Mesendoderm (in vitro differentiated cells): ENCODE measurements at places on chromosomes 3 and 15.

GRCh38 chr3:113552851-113553250 lies 20.5 kb downstream of the SIDT1 start:
- peak; percentile 16 for DNase-seq

DNA sequence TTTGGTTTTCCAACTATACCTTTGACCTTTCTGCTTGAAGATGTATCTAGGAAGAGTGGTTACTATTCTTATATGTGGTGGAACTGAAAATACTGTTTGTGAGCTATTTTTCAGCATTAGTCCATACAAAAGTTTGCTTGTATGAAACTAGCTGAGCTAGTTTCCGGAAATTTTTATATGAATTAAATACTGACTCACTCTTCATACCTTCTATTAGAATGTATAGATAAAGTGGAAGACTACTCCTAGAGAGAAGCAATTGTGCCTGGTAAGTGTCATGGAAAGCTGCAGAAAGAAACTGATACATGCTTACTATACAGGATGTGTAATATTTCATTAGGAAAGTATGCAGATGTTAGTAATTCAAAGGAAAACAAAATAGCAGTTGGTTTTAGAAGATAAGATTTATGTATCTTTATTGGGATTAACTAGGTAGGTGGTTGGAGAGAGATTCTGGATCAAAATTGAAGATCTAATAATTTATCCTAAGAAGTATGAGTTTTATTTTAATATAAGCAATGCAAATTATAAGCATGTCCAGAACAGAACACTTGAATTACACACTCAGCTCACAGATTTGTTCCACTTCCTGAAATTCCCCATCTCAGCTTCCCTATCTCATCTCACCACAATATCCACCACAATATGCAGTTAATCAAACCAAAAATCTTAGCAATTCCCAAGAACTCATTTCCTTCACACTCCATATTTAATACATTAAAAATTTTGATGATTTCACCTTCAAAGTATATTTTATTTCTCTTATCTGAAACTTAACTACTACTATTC lies 82.8 kb downstream of the BCHE start:
- no peak for DNase-seq

DNA sequence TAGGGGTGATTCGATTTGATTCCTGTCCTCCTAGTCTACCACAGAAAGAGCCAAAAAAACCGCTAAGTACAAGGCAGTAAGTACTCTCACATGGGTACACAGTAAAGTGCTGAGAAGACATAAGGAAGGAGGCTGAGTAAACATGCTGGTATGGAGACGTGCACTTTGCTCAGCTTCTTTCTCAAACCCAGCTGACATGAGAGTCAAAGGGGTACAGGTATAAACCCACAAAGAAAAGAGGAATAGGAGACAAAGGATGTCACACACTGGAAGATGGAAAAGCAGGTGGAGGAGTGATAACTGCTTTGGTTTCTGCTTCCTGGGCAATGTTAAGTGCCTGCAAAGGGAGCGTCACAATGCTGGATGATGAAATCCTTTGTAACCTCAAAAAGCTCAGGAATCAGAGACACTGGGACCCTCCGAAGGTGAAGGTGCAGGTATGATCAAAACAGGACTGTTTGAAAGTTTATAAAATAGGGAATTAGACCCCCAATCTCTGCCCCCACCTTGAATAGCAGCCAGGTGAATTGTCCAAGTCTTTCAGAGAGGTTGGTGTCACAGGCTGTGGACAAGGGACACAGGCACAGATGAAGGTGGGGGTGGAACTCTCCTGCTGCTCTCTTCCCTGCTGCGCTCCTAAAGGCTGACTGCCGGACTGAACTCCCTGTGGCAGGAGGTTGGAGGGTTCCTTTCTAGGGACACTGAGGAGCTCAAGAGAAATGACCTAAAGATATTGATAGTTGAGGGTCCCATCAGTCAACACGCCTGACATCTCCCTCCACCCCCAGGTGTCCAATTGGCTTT lies 101.8 kb downstream of the RAB11A start:
- peak; percentile 83 for DNase-seq

DNA sequence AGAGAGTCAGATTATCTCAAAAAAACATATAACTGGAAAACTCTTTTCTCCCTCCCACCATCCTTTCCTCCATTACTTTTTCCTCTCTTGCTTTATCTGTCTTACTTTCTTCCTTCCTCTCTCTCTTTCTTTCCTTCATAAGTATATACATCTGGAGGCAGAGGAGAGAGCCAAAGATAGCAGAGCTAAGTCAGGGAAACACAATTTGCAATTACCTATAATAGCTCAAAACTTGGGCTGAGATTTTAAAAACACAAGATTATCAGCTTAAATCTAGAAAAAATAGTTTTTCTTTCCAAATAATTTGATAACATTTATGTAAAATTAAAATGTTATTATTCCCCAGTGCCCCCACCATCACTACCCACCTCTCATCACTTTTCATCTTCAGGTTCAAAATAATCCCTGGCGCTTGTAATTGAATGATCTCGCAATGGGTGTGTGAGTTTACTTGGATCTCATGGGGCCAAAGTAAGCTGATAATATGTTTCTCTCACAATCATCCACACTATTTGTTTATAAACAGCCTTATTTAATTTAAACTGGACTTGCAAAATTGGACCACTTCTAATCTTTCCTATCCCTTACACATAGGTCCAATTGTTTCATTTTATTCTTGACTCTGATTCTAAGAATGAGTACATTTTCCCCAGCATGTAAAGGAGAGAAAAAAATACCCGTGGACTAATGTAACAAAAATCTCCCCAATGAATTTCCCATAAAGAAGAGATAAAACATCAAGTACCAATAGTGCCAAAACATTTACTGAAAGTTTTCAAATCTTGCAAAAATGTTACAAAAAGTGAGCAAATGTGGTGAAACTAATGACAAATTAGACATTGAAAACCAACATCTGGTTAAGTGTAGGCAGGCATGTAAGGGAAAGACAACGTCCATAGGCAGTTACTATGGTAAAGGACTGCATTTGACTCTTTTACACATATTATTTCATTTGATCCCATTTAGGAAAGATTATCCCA lies 236.9 kb downstream of the DTWD1 start:
- DNase-seq: no peak

DNA sequence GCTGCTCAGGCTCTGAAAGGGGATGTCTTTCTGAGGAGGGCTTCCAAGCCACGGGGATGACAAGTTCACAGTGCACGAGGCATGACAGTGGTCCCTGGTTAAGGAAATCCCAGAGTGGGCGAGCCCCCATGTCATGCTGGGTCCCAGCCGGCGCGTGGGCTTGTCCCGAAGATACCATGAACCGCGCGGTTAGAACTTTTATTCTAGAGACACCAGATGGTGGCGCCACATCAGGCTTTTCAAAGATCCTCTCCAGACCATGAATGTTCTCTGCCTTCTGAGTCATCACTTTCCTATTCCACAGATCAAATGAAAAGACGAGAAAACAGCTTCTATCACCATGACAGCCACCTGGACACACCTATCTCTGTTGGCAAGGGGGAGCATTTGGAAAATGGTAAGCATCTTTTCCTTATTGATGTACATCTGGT lies 227.8 kb upstream of the LYSMD4 start:
- DNase-seq: peak; percentile 77

- DNase-seq: no peak
Observed at GRCh38 chr3:112741983-112742382, 101.0 kb upstream of the CCDC80 start.

- no peak for DNase-seq
Observed at GRCh38 chr3:149145974-149146373, 16.5 kb downstream of the HPS3 start.

- no peak for DNase-seq
Observed at GRCh38 chr3:71400986-71401451, 182.5 kb downstream of the FOXP1 start.

- DNase-seq: no peak
Observed at GRCh38 chr15:101451846-101452245, 37.7 kb downstream of the PCSK6 start.

GRCh38 chr3:6779140-6779539 lies 81.8 kb upstream of the GRM7 start:
- DNase-seq: peak; percentile 3

DNA sequence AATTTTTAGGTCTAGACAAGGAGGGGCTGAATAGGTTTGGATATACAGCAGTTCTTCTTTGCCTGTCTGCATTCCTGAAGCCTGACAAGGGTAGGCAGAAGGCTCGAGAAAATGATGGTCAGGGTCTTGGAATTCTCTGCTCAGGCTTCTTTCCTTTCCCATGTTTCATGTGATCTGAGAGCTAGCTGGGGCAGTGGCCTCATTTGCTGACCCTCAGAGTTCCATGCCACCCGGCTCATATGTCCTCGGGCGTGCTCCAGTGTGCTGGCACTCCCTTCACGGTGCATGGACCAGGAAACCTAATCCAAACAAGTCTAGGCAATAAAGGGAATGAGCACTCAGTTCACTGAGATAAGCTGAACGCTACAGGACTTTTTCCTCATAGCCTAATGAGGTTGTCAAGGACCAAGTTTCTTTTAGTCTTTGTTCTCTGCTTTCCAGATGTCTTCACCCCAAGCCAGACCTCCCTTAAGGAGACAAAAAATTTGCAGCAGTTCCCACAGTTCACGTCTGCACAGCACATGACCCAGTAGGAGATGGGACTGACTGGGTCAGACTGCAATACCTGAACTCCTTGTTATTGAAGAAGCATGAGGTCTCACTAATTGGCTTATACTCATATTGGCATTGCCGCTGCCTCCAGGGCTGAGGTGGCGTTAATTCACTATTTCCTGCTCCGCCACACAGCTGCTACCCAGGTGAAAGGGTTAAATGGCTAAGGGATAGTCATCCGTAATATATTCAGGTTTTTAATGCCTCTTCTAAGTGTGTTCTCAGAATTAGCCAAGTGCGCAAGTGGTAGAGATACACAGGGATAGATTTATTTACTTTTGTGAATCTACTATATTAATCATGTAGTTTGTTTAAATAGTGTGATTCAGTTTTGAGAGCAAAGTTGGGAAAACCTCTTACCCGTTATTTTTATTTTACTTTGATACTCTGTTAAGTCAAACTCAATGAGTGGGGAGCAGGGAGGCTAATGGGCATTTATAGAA lies 15.3 kb upstream of the RTP4 start:
- DNase-seq: peak; percentile 90

DNA sequence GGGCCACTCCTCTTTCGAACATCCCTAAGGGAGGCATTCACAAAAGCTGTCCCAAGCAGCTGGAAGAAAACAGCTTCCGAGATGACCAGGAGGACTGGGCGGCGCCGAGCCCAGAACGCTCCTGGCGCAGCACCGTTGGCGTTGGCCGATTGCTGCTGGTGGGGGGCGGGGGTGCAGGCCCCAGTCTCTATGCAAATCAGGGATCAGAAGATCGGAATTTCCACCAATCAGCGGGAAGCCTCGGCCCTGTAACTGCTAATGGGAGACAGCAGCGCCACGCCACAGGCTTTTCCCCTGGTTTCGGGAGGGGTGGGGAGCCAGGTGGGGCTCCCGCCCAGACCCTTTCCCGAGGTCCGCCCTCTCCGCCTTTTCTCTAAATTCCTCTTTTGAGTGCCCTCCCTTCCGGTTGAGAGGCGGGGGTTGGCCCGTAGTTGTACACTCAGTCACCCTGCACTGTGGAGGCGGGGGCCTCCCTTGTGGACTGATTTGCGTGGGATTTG lies 27.0 kb downstream of the HMCES start:
- DNase-seq: peak; percentile 99

GRCh38 chr3:195544230-195544536 lies 1.1 kb upstream of the PPP1R2 start:
- DNase-seq: no peak

DNA sequence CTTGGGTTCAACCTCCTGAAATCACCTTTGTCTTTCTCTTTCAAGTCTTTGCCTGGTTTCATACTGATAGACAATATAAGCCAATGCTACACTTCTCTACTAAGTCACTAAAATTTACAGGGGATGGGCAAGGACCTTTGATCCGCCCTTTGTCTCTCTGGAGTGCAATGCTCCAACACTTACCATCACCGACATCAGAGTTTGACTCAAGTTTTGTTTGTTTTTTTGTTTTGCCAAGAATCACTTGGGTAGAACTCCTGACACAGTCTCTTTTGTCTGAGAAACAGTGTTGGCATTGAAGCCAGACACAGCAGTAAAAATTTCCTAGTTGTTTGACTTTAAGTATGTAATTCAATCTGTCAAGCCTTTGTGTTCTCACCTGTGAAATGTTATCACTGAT lies 29.3 kb downstream of the NFKBIZ start:
- DNase-seq: no peak
